ENCODE measurements at places on chromosomes 3 and 15.
A peak's percentile ranks its signal among the peaks of the same experiment; 100 is the strongest.

DNA sequence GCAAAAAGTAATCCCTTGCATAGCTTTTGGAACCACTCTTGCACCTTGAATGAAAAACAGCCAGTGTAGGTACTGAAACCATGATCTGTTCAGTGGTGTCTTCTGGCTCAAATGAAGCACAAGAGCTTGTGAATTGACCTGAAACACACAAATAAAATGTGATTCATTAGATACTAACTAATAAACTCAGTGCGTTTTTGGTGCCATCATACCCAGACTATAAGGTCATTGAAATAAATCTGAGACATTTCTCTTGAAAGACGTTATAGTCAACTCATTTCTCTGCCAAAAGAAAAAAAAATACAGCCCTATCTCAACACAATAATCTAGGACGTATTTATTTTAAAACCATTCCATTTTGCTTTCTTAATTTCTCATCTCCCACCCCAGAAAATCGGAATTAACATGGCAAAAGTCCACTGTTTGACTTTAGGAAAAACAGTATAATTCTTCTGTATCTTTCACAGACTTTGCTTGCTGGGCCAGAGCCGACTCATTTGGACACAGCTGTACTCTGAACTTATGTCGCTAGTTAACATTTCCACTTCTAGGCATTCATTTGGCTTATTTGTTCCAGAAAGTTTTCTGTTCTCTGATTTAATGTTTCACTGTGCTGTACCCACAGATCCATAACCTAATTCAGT lies 284.9 kb upstream of the TBL1XR1 start:
- DNase-seq, result no peak

- DNase-seq, result no peak
Observed at GRCh38 chr3:45258317-45258716, 32.2 kb upstream of the TMEM158 start.

DNA sequence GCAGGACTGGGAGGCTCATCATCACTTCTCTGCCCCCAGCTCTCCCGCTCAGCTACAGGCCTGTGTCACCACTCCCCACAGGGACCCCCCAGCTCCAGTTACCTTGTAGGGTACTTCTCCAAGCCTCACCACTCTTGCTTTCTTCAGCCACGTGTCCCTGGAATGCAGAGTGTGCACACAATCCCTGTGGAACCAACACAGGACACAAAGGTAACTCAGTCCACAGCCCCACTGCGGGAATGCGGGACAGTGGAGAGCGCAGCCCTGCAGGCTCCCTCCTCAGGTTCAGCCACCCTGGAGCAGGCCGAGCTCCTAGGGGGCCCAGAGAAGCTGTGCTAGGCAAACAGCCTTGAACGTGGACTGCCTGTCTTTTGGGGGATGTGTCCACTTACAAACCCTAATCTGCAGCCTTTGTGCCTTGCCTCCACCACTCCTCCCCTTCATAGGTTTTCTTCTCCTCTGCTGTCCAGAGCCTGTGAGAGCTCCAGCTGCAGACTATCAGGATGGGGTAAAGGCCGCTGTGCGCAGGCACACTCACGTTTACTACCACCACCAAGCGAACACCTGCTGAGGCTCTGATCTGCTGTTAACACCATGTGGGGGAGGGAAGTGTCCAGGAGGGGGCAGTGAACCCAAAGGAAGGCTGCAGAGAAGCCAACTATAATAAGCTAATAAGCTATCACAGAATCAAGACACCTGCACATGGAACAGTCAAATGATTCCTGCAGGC lies 26.0 kb downstream of the XPC start:
- DNase-seq, result no peak

GRCh38 chr3:33060609-33061337 lies 36.2 kb downstream of the GLB1 start:
- DNase-seq, result no peak

- DNase-seq, result no peak
Observed at GRCh38 chr3:136277634-136278033, 27.5 kb downstream of the PCCB start.

- no peak for DNase-seq
Observed at GRCh38 chr3:154275965-154276364, 48.3 kb downstream of the DHX36 start.

GRCh38 chr15:72585476-72586058 lies 68.9 kb upstream of the GOLGA6B start:
- no peak for DNase-seq

- no peak for DNase-seq
Observed at GRCh38 chr3:146838221-146838620, 233.1 kb upstream of the PLSCR5 start.

- DNase-seq, result no peak
Observed at GRCh38 chr3:32994045-32994444, 42.6 kb downstream of the CCR4 start.

GRCh38 chr15:61396235-61396919 lies 167.3 kb upstream of the RORA start:
- DNase-seq, result no peak

DNA sequence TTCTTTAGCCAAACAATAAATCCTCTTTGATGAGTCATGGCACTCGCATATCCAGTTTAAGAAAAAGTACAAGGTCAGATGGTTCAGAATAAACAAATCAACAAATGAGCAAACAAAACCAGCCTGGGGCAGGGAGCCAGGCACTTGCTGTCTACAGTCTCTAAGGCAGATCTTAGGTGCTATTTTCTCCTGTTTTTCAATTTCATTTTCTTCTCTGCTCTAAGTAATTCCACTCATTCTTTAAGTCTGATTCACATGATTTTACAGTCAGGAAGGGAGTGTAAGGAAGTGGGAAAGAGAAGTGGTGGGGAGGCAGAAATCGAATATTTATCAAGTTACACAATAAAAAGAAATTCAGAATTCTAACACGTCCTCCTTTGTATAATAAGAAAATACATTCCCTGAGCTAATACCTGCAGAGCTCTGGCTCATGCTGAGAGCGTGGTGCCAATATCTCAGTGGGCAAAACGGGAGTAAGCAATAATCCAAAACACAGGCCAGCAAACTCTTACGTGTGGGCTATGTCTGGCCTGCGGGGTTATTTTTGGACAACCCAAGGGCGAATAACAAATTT lies 298.6 kb downstream of the ADAMTS17 start:
- peak; percentile 16 for DNase-seq

DNA sequence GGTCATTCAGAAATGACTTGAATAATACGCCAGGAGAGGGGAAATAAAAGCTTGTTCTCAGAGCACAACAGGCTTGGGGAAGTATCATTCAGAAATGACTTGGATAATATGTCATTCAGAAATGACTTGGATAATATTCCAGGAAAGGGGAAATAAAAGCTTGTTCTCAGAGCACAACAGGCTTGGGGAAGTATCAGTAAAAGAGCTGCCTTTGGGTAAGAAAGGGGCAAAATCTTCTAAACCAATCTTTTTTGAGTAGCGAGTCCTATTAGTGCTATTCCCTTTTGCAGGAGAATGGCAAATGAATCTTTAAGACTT lies 20.9 kb downstream of the GABRR3 start:
- DNase-seq, result no peak

- DNase-seq, result peak; percentile 18
Observed at GRCh38 chr3:127544192-127544802, 46.2 kb downstream of the TPRA1 start.

DNA sequence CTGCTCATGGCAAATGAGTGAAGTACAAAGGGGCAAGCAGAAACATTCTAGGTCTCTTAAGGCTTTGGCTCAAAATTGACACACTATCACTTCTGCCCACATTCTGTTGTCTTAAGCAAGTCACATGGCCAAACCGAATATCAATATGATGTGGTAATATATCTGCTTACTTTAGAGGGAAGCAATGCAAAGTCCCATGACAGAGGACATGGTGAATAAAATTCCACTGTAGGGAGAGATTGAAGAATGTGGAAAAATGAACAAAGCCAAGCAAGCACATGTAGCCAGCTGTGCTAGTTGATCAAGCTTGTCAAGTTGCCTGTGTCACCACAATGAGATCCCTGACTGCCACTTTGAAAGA lies 11.2 kb upstream of the TBC1D5 start:
- no peak for DNase-seq

- no peak for DNase-seq
Observed at GRCh38 chr15:92883163-92883875, 16.8 kb upstream of the CHD2 start.

DNA sequence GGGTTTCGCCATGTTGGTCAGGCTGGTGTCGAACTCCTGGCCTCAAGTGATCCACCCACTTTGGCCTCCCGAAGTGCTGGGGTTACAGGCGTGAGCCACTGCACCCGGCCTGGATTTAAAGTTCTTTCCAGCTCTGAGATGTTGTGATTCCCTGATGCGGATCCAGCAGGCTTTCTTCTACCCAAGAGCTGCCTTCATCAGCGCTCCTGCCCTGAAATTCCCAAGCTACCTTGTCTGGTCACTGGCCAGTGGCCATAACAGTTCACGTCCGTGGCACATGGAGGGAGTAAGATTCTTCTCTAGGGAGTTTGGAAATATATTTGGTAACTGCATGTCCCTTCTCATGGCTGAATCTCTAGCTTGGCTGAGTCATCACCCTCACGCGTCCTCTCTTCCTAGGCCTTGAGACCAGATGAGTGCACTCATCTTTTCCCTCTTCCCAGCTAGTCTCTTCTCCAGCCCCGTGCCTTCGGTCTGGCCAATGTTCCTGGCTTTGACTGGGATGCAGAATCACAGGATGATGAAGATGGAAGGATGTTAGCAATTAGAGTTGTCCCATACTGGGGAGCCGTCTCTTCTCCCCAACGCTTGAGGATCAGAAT lies 29.8 kb upstream of the APOD start:
- no peak for DNase-seq

DNA sequence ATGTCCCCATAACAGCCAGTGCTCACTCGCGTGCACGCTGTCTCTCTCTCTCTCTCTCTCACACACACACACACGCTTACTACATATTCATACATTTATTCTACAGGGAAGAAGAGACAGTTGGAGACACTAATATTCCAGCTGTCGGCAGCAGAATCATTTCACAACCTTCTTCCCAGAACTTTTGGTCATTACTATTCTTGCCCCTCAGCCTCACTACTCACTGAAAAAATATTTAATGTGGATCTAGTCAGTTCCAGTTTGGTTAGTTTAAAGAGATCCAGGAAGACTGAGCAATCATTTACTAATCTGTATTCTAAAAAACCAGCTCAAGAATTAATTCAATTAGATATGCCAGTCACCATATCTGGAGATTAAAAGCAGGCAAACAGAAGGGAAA lies 394.9 kb downstream of the PTPRG start:
- no peak for DNase-seq

- no peak for DNase-seq
Observed at GRCh38 chr3:162742159-162742717, 1245.6 kb downstream of the OTOL1 start.

GRCh38 chr3:125374996-125375941 lies at the start of gene ZNF148:
Gene ZNF148 (minus strand): TSS chr3:125375325. CDS start chr3:125313640, 61,685 bp downstream.
- no peak for DNase-seq

DNA sequence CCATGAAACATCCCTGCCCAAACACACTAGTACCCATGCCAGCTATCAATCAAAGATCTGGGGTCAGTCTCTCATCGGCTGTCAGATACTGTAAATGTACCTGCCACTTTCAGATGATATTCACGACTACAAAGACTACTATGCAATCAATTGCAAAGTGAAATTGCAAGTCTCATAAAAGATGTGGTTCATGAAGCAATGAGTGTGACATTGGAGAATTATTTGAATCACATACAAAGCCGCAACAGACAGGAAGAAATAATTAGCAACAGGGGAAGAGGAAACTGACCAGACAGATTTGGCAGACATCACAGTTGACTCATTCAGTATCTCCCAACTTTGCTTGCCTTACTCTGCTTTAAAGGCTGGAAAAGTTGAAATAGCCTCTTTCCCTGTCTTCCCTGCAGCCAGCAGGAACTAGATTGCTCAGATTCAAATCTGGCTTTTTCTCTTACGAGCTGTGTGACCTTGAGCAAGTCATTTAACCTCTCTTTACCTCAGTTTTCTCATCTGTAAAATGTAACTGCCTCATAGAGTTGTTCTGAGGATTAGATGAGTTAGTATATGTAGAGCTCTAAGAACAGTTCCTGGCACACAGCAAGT lies 95.7 kb upstream of the C3orf80 start:
- DNase-seq, result peak; percentile 58

DNA sequence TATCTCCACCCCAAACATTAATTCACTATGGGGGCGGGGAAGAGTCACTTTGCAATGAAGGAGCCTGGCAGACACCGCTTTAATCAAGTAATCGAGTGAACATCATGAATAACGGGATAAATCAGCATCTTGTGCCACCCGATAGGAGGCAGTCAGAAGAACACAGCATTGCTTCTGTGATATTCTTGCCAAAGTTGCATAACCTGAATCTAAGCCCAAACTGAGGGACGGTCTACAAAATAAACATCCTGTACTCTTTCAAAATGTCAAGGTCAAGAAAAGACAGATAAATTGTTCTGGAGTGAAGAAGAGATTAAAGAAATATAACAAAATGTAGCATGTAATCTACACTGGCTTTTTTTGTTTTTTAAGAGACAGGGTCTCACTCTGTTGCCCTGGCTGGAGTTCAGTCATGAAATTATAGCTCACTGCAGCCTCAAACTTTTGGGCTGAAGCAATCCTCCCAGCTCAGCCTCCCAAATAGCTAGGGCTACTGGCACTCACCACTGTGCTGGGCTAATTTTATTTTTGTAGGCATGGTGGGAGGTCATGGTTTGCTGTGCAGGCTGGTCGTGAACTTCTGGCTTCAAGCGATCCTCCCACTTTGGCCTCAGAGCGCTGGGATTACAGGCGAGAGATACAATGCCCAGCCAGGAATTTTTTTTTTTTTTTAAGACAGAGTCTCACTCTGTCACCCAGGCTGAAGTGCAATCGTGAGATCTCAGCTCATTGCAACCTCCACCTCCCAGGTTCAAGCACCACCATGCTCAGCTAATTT lies 20.1 kb upstream of the VWA5B2 start:
- DNase-seq, result no peak

DNA sequence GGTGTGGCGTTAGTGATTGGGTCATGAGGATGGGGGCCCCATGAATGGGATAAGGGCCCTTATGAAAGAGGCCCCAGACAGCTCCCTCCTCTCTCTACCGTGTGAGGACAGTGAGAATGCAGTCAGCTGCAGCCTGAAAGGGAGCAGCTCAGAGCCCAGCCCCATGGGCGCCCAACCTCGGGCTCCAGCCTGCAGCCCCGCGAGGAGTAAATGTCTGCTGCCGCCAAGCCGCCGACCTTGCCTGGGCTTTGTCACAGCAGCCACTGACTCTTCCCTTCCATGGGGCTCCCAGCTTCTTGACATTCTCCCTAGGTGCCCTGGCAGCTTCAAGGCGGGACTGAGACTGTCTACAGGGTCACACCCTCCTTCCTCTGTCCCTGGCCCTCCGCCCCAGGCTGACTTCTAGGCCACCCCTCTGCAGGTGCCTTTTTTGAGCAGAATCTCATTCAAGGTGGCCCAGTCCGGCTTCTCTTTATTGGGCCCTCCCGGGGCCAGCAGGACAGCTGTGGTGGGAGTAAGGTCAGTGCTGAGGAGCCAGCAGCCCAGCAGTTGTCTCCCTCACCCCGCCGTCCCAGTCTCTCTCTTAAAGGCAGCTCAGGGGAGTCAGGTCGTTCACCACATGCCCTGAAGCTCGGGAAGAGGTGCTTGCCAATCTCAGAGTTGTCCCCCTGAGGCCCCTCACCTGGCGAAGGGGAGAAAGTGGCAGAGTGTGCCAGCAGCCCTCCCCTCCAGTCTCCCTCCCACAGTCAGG lies 18.7 kb upstream of the PRR20G start:
- no peak for DNase-seq

GRCh38 chr3:41216993-41217392 lies 17.7 kb downstream of the CTNNB1 start:
- DNase-seq, result no peak

Data from glomerular endothelial cell (primary cell).